ENCODE measurements at places on chromosomes 4 and X. TPM values are rescaled to one million over a fixed set of nuclear protein-coding genes. Genes with fewer than 3 reads are reported as not detected.
A peak's percentile ranks its signal among the peaks of the same experiment; 100 is the strongest.

ABLIM2 gene
- total RNA-seq, result 8.5 TPM

SSX3 gene
- not detected for total RNA-seq

FGFBP1 gene
- total RNA-seq, result not detected

CT83 gene
- total RNA-seq, result not detected

ENOX2 gene
- 21.0 TPM for total RNA-seq

ADGRG4 gene
- total RNA-seq, result 1.0 TPM

- no peak for DNase-seq
Measured at GRCh38 chr4:69731241-69731640, 29.2 kb downstream of the SULT1B1 start.

DNA sequence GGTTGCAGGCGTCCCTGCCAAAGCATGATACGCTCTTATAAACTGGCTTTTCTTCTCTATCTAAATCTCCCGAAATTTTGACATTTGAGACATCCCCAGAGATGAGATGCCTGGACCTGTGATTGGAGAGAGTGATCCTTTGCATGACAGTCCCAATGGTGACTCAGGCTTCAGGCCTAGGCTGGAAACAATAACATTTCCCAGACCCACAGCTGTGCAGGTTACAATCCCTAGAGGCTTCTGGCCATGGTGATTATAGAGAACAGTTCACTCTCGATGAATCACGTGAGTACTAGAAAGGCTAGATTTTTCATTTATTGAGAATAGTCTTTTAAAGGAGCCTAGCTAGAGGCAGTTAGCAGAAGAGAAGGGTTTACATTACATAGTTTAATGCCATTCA is 75.9 kb downstream of the SPATA18 start:
- no peak for DNase-seq

- DNase-seq, result no peak
Measured at GRCh38 chrX:47539860-47540259, 21.1 kb upstream of the ARAF start.

DNA sequence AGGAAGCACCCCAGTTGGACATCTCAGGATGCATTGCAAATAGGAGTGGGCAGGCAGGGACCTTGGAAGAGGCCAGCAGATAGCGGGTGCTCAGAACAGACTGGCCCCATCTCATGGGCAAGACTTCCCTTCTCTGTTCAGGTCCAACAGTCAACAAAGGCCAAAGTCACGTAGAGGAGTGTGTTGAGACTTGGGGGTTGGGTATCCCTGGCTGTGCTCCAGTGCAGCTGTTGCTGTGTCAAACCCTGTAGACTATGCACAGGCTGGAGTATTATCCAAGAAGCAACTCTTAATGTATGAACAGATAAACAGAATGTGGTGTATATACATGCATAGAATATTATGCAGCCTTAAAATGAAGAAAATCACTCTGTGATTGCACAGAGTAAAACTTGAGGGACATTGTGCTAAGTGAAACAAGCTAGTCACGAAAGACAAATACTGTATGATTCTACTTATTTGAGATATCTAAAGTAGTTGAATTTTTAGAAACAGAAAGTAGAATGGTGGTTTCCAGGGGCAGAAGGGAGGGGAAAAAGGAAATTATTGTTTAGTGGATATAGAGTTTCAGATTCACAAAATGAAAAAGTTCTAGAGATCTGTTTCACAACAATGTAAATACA is 192.1 kb upstream of the LCORL start:
- no peak for DNase-seq

DNA sequence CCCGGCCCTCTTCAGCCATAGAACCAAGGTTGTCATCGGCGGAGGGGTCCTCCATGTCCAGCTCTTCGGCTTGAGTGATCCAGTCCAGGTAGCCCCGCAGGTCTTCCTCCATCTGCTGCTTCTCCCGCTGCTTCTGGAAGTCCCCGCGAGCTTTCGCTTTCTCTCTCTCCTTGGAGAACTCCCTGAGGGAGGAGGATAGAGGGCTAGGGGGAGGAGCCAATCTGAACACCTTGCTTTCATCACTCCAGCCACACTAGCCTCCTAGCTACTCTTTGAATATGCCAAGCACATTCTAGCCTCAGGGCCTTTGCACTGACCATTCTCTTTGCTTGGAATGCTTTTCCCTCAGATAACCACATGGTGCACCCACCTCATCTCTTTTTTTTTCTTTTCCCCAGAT is 6.2 kb downstream of the CACNA1F start:
- no peak for DNase-seq

DNA sequence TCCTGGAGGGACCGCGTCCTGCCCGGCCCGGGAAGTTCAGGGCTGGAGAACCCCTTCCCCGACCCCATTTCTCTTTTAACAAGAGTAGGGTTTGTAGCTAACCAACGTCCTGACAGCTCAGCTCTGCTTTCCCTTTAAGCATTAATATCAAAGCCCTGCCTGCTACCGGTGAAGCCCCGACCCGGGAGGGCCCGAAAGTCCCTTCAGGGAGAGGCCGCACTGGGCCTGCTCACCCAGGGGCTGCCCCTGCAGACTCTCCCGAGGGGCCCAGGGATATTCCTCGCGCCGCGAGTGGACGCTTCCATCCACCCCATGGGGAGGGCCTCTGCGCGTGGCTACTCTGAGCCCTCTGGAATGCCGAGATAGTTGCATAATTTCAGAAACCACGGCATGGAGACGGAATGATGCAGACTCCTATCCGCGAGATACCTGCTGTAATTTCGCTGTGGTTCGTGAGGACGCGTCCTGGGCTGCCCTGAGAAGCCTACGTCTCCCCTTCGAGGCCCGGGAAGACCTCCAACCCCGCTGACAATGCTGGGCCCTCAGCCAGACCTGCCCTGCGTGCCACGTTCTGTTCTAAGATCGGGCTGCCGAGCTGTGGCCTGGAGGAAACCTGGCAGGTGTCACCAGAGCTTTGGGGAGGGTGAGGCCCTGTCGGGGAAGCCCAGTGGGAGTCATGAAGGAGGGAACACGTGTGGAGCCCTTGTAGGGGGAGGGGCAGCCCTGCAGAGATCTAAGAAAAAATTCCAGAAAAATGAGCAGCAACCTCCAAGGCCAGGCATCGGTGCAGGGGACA is 999 bp upstream of the CTBP1 start:
- DNase-seq, result peak; percentile 58

DNA sequence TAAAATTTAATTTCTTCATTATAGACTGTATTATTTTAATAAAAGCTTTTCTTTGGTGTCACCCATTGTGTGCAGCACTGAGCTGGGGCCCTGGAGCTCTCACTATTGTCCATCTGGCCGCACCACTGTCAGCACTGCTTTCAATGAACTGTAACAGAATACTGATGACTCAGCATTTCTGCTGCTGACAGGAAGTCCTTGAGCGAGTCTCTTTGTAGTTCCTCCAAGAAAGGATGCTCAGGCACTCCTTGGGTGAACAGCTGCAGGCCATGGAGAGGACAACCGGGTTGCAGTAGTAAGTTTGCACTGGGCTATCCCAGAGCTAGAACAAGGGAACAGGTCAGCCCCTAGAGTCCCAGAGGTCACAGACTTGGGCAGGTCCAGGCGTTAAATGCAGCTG is 81.6 kb downstream of the SORBS2 start:
- DNase-seq, result no peak

GRCh38 chr4:140944572-140944971 is 188.4 kb upstream of the TBC1D9 start:
- no peak for DNase-seq

DNA sequence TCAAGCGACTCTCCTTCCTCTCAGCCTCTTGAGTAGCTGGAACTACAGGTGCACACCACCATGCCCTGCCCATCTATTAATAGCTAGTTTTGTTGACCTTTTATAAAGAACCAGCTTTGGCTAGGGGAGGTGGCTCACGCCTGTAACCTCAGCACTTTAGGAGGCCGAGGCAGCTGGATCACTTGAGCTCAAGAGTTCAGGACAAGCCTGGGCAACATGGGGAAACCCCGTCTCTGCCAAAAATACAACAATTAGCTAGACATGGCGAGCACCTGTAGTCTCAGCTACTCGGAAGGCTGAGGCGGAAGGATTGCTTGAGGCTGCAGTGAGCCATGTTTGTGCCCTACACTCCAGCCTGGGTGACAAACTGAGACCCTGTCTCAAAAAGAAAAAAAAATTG is 2.7 kb downstream of the TKTL1 start:
- DNase-seq, result no peak

DNA sequence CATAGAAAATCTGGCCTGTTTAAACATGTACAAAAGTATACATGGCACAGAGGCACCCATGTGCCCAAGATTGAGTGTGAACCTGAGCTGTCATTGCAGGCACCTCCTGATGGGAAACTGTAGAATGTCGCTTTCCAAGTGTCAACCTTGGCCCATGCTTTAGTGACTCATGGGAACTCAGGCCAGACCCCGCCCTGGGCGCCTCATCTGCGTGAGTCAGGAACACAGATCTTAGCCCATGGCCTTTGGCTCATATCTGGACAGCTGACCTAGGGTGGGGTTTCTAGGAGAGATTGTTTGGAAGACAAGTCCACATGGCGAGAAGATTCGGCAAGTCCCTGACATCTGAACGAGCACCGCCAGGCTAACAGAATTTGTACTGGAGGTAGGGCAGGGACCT is 50.0 kb downstream of the CYTL1 start:
- DNase-seq, result no peak

GRCh38 chrX:129646566-129647417 is 8.0 kb downstream of the APLN start:
- no peak for DNase-seq

DNA sequence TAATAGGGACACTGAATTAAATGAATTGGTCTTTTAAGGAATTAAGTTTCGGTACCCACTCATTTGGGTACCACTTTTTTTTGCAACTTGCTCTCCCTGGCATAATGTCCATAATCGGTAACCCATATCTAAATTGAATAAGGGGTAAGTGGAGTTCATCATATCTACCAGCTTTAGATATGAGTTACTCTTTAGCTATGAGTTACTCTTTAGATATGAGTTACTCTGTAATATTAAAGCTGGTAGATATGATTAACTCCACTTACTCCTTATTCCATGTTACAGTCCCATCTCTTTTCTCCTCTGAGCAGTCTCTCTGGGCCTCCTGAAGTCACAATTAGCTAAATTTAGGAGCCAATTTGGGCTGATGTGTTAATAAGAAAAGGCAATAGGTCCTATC is 85.7 kb downstream of the TEX13C start:
- DNase-seq, result no peak

DNA sequence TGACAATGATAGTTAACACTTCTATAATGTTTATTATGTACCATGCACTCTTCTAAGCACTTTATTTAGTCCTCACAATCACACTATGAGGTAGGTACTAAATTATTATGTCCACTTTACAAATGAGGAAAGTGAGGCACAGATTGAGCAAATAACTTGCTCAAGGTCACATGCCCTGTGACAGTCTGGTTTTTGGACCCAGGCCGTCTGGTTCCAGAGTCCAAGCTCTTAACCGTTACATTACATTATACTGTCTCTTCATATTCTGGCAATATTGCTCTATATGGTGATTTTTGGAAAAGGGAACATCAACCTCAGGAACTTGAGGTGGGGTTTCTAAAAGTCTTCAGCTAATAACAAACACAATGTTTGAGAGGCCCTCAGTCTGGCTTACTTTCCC is 12.8 kb downstream of the SYTL4 start:
- DNase-seq, result no peak

DNA sequence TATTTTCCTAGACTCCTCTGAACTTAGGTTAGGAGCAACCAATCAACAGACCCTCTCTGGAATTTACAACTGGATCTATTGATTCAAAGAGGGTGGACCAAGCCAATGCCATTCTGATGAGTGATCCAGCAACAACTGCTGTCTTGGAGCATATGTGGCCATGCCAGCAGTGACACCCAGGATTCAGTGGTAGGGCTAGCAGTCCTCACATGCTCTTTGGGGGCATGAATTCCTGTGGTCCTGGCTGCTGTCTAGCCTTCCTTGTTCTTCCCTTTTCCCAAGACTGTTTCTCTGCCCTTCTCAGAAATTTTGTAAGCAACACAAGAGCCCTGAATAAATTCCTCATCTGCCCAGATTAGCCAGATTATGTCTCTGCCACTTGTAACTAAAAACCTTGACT is 61.5 kb upstream of the GATB start:
- no peak for DNase-seq

- DNase-seq, result no peak
Measured at GRCh38 chrX:42098900-42099299, 175.5 kb upstream of the CASK start.

Data from ureter (tissue), 1 donor.